ENCODE measurements at places on chromosomes 2 and 18.

GRCh38 chr2:234976479-234977227 lies 24.8 kb downstream of the SH3BP4 start:
- DNase-seq: no peak

DNA sequence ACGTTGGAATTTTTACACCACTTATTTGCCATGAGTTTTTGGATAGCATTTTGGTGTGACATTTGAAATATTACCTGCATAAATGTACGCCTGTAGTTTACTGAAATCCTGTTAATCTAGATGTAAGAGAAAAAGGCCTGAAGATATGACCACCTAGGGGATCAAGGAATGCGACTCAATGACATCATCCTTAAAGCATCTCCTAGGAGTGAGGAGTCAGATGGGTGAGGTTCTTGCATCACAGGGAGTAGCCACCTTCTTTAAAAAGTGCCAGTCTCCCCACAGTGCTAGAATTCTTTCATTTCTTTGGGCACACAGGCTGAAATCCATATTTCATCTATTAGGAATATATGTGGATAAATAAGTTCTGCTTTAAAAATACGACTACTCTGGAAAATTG lies 34.5 kb downstream of the ADCYAP1 start:
- DNase-seq: no peak

DNA sequence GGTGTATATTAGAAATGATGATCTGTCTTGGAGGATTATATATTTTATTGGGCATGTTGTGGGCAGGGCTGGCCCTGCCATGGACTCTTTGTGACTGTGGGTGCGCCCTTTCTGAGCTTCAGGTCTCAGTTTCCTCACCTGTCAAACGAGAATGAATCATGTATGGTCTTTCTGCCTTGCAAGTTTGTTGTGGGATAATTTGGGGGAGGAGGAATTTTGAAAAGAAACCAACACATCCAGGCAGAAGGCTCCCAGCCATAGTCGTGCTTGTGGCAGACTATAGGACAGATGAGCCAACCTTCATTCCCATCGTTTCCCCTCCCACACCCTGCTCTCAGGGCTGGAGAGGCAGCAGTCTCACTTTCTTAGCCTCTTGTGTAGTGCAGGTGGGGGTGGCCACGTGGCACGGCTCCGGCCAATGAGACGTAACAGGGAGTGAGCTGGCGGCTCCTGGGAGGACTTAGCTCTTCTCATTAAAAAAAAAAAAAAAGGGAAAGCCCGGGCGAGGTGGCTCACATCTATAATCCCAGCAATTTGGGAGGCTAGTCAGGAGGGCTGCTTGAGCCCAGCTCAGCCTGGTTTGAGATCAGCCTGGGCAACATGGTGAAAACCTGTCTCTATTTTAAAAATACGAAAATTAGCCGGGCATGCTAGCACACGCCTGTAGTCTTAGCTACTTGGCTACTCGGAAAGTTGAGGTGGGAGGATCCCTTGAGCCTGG lies 63.1 kb downstream of the RHOB start:
- no peak for DNase-seq

- DNase-seq: no peak
These were observed 158.8 kb upstream of the HDAC4 start for GRCh38 chr2:239559417-239560261.

GRCh38 chr18:69031571-69031970 lies 233.7 kb downstream of the CCDC102B start:
- DNase-seq: no peak

DNA sequence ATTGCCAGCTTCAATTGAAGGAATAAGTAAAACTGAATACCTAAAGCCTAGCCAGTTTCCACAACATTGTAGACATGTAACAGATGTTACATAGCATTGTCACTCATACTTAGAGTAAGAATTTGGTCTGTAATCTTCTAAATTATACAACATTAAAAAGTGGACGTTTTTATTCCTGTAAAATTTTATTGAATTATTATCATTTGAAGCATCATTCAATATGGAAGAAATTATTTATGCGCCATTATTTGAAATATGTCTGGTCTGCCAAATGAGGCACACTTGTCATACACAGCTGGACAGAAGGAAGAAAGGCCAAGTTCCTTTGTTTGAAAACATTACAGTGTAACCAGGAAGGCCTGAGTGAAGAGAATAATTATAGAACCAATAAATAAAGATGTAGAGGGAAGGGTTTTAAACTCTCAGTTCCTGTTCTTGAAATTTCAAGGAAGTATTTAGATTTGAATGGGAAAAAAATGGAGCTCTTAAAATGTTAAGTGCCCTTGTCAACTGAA lies 575.5 kb downstream of the LRRTM4 start:
- no peak for DNase-seq

GRCh38 chr2:172674034-172674967 lies 61.3 kb upstream of the RAPGEF4 start:
- no peak for DNase-seq

DNA sequence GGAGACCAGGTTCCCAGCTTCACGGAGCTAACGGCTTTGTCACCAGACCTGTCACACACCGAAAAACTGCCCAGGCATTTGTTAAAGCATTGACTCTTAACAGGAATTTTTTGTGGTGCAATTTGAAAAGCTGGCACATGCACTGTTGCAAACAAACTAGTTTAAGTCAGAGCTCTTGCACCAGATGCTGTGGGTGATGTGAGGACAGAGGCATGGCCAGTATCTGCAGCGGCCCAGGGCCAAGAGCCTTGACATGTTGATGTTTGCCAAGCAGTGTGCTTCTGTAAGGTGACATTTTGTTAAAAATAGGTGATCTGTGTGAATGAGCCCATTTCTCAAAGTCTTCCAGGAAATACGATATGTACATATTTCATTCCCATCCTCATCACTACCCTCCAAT lies 142.5 kb downstream of the MTCL1 start:
- DNase-seq: no peak

DNA sequence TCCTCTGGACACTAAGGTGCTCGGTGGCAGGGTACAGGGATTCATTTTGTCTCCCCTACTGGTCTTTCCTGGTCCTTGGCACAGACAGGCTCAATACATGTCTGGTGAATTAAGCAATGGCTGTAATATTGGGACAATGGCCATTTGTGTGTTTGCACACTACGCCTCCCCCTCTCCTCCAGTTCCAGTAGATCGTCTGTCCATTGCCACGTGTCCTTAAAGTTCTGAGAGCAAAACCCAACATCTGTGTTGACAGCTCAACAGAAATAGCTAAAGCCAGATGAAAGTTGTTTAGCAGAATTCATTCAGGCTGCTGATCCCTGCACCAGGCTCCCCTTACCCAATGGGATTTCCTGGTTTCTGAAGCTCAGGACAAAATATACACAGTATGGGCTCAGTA lies 9.0 kb upstream of the FABP1 start:
- no peak for DNase-seq

DNA sequence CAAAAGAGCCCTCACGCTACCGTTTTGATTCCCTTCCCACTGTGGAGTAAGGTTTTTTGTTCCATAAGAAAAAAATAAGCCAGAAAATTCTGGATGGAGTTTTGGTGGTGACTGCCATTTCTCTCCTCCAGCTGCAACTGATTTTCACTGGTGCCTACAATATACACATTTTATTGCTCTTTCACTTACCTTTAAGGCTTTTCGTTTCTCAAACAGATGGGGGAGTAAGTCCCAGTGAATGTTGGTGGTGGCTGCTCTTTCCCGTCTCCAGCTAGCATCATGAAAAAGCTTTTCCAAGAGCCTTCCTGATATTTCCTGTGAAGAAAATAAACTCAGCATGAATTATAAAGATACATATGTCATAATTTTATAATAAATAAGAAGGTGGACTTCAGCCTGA lies 932.5 kb upstream of the PIK3C3 start:
- DNase-seq: no peak

DNA sequence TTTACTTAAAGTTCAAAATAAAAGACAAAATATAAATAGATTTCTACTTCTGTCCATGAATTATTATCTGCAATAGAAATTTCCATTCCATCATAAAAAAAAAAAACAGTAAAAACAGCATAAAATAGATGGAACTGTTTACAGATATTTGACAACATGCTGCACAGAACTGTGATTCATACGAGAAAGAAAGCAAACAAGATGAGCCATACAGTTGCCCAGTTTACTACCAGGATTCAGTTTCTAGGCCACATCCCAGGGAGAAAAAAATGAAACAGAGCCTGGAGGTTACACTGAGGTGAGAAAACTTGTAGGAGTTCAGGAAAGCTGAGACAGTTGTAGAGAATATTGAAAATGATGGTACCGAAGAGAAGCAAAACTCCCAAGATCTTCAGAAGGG lies 1426.9 kb upstream of the ACVR2A start:
- no peak for DNase-seq

DNA sequence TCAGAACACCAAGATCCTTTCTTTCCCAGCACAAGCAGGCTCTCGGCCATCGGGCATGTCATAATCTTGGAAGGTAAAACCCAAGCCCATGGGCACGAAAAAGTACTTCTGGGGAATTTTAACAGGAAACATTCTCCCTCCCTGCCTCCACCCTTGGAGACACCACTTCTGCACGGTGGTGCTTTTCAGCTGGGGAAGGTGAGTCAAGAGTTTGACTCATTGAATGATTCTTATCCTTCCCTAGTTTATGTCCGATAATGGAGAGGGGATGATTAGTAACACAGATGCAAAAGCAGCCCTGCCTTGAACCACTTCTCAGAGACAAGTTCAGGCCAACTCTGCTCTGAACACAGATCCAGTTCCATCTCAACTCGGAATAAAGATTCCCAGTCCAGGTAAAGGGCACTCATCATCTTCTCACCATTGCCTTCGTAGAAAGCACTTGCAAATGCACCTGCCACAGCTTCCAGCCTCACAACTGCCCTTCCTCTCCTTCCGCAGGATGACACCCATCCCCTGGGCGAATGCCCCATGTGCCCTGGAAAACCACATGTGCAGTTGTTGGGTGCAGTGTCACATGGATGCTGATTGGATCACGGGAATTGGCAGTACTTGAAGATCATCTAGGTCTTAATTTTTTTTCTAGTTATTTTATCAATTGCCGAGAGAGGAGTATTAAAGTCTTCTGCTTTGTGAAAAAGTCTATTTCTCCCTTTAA lies 136.2 kb downstream of the PXDN start:
- no peak for DNase-seq

GRCh38 chr2:239966029-239966852 lies 58.9 kb downstream of the NDUFA10 start:
- DNase-seq: no peak

GRCh38 chr2:51213826-51214225 lies 181.9 kb upstream of the NRXN1 start:
- no peak for DNase-seq

DNA sequence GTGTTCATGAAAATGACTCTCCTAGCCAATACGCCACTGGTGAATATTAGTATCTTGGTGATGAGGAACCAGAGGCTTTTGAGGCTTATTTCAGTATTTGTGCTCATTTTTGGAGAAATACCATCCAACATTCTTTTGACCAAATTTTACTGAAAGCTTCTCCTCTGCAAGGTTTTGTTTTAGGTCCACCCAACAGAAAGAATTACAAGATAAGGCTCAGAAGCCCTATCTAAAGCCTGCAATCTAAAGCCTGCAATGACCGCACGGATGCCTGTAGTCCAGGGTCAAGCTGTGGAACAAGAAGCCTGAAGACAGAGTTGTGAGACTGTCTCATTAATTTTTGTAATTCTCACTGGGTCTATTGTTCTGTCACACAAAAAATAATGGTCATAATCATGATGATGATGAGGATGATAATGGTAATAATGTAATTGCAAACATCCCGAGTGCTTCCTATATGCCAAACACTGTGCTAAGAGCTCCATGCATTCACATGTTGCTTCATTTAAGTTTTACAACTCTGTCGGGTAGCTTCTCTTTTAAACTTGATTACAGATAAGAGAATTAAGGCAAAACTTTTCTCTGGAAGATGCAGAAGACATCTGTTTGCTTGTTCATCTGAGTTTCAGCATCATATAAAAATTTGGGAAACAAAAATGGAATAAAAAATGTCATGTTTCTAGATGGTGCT lies 33.2 kb upstream of the NCOA1 start:
- no peak for DNase-seq

DNA sequence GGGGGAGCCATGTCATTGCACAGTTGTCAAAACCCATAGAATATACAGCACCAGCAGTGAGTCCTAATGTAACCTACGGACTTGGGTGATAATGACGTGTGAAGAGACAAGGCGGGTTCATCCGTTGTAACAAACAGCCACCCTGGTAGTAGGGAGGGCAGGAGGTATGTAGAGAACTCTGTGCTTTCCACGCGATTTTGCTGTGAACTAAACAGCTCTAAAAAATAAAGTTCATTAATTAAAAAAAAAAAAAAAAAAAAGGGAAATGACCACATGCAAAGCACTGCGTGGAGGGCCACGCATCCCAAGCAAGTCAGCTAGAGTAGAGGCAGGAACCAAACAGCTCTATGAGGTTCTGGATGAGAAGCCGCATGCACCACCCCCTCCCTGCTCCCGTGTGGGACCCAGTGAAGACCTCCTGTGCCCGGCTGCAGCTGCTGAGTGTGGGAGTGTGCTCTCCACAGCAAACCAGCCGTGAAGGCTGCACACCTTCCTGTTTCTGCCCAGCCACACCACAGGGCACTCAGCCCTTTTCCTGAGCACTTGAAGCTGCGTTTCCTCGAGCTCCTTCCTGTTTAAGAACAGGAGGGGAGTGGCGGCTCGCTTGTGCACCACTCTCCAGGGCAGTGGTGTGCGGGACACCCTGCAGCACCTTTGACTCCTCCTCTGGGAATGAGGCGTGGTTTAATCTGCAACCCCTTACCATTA lies 65.6 kb downstream of the ODC1 start:
- DNase-seq: no peak

DNA sequence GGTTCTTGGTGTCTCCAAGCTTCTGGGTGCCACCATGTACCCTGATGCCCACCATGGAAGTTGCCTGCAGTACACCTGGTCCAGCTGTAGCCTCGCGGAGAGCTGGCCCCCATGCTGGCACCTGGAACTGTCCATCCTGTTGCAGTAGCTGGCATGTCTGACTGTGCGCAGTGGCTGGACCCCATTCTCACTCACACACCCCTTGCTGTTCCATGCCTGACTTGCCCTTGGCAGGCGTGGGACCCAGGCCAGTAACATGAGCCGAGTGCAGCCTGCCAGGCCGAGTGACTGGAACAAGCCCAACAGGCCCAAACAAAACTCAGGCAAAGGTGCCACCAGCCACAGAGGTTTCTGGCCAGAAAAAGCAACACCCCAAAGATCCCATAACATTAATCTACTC lies 73.8 kb downstream of the NEURL3 start:
- DNase-seq: no peak

DNA sequence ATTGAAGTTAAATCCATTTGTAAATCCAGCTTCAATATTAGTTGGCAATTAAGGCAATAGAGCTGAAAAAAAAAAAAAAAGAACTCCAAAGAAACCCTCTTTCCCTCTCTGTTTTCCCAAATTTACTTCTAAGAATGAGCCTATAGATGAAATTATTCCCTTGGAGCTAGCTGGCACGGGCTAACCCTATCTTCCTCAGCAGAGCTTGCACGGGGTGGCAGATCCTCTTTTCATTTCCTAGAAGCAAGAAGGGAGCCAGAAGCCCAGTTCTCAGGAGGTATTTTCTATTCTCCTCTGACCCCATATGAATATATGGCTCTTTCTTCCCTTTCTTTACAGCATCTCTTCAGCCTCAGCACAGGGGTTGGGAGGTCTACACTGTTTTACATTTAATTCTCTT lies 426.0 kb downstream of the TGIF1 start:
- DNase-seq: no peak

- peak; percentile 96 for DNase-seq
These were observed 1.5 kb downstream of the RPRM start for GRCh38 chr2:153476816-153477635.

Measured in NCI-H748 treated with DMSO at 0.1 percent for 48 hours (cell line).